ENCODE measurements at places on chromosomes 6 and 20.

GRCh38 chr6:72740135-72740534, 118.3 kb downstream of the KCNQ5 start:
- no peak for DNase-seq

DNA sequence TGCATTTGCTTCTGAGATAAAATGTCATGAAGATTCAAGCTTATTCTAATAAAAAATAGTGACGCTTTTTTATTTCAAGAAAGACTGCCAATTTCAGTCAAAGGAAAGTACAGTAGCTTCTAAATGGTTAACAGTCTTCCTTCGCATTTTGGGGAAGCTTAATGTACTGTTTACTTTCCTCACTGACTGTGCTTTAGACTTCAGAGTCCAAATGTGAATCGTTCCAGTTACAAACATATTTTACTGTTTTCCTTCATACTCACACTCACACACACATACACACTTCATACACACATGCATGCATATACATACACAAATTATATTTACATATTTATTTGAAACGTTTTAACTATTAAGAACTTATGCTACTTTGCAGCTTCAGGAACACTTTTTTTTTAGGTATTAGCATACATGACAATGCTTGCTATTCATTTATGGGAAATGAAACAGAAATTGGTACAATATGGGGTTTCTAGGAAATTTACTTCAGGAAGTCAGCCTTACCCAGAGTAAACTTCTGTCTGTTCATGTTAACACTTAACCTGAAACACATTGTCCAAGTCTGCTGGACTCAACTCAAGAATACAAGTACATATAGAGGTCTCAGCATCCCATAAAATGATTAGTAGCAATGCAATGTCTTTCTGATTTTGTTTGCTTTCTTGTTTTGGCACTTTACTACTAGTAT, 145.4 kb downstream of the RPS12 start:
- DNase-seq: no peak

DNA sequence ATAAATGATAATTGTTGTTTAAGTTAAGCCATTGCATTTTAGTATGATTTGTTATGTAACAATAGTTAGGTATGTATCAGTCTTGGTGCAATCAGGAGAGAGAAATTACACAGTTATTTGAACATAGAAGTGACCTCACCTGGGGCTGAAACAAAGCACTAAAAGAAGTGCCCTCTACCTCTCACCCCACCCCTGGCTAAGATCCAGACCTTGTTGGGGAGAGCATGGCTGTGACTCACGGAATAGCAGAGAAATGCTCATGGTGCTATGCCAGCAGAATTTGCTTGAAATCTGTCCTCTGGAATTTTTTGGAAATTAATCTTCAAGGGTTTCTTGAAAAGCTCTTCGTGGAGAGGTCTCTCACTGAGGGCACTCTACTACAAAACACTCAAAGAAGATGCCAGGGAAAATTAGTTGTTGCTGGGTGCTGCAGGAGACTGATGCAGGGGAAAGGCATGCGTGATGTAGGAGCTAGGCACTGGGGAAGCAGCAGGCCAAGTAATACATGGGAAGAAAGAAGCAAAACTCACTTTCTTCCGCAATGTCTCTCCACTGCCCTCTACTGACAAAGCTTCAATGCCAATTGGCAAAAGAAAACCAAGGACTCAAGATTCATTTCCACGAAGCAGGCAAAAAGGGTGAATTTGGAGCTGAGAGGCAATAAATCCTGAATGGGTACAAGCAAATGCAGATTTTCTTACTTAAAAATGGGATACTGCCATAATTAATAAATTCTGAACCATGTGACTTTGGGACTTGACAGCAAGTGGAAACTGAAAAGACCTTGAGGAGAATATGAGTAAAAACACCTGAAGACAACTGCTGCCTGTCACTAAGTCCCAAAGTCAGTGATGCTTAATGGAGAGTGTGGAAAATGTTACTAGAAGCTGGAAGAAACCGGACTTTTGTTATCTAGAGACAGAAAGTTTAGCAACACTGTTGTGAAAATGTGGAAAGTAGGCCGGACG, 136.3 kb upstream of the ZNF184 start:
- DNase-seq: no peak

DNA sequence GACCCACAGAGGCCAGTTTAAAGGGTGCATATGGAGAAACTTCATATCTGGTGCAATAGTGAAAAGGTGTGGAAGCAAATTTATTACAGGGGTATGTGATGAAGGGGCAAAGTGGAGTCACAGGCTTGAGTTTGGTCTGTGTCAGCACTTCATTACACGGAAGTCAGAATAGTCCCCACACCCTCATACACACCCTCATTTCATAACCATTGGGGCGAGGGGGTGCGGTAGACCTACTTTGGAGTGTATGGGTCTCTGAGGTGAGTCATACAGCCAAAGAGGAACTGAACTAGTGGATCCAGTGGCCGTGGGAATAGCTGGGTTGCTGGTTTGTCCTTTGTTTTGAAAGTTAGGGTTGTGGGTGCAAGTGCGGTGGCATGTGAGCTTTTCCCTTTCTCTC, 3.3 kb downstream of the TM9SF4 start:
- no peak for DNase-seq

DNA sequence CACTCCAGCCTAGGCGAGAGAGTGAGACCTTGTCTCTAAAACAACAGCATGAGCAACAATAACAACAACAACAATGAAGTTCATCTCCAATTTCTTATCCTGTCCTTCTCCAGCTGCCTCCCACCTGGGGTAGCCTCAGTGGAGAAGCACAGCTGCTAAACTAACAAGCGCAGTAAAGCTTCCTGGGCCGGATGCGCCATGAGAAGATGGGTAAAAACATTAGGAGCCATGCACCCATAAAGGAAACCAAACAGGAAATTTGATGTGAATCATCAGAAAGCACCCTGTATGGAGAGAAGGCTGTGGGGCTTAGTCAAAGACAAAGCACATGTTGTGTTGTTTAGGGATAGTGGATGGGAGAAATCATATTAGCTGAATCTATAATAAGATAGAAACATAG, 61.1 kb upstream of the CCN6 start:
- DNase-seq: no peak

GRCh38 chr6:16446273-16446672, 207.9 kb downstream of the GMPR start:
- DNase-seq: no peak

DNA sequence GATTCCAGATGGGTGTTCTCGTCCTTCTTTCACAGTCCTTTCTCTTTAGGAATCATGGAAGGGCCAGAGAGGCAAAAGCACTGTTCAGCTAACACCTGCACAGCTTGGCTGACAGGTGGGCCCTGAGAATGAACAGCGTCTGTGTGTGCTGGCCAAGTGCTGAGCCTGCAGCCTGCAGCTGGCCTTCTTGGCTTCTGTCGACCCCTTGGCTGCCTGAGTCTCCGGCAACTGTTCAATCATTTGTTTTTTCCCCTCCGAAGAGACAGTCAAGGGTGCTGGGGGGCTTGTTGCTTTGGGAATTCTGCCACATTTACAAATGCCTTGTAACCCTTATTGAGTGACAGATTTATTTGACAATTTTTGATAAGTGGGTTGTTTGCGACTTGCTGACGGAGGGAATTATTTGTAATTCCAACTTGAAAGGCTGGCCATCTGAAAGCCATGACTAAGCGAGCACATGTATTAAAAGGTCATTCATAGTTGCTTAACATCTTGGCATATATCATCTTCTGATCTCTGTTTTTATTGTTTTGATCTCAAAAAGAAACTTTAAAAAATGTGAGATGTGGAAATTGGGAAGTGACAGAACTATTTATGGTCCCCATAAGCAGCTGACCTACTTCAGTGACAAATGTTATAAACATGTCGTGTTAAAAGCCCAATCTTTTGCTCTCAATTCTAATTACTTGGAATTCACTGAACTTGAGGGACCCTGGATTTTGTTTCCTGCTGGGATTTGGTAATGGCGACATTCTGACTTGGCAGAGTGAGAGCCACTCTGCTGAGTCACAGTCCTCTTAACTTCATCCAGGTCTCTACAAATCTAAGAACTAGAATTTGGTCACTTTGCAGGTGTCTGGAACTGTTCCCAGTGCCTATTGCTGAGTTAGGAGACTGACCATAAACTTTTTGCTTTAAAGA, 41.9 kb upstream of the FERMT1 start:
- DNase-seq: no peak

- DNase-seq: no peak
These were observed 480 bp upstream of the NT5E start for GRCh38 chr6:85449388-85449817.

DNA sequence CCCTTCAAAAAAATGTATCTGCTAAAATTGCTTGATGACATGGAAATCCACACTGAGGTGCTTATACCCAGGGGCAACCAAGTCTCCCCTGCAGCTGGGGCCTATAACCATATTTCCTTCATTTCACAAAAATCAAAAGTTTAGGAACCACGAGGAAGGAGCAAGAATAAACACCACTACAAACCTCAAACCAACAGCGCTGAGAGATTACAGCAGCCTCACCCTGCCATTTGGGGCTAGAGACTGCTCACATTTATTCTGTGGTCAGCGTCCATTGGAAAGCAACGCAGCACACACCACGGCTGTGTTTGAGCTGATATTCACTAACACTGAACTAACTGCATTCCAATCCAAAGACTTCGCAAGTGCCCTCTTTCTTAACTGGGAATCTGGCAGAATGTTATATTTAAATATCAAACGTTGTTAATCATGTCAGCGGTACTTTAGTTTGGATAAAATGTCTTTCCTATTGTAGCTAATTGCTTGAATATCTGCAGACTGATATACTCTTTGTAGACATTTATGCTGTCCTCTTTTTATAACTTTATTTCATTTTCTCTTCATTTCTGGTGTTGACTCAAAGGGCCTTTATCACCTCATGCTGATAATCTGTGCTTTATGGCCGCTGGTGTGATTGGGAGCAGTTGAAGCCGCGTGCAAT, 94.6 kb downstream of the FOXA2 start:
- DNase-seq: no peak

DNA sequence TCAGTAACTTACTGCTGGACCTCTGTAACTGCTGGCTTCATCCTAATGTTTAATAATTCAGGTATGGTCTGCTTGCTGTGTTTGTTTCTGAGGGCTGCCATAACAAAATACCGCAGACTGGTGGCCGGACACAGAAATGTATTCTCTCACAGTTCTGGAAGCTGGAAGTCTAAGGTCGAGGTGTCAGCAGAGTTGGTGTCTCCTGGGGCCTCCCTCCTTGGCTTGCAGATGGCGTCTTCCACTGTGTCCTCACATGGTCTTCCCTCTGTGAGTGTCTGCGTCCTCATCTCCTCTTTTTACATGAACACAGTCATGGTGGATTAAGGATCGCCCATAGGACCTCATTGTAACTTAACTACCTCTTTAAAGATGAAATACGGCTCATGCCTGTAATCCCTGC, 389.7 kb upstream of the JARID2 start:
- no peak for DNase-seq

DNA sequence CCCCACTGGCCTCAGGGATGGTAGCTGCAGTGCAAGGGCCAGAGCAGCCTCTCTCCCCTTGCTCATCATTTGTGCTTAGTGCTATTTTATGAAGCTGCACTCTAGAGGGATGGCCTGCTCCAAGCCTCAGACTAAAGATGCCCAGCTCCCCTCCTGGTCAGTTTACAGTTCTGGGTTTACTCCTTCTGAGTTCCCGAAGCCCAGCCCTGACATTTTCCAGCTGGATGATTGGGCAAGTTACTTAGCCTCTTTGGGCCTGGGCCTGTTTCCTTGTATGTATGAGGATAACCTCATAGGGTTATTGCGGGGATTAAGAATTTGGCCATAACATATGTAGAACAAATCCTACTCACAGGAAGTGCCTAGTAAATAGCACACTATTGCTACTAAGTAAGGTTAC, 31.8 kb upstream of the EMILIN3 start:
- DNase-seq: peak; percentile 14

DNA sequence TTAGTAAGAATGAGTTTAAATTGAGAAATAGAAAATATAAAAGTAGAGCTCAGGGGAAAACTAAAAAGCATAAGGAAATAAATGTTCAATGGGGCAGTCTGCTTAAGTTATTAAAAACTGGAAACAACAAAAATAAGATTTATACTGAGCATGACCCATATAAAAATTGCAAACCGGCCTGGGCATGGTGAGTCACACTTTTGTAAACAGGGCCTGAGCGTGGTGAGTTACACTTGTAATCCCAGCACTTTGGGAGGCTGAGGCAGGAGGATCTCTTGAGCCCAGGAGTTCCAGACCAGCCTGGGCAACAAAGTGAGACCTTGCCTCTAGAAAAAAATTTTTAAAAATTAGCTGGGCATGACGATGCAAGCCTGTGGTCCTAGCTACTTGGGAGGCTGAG, 74.6 kb downstream of the TMEM244 start:
- DNase-seq: no peak

GRCh38 chr20:45111799-45112471, 3.0 kb downstream of the WFDC5 start:
- no peak for DNase-seq

- DNase-seq: peak; percentile 96
These were observed 10.1 kb upstream of the PYGB start for GRCh38 chr20:25237610-25238318.

DNA sequence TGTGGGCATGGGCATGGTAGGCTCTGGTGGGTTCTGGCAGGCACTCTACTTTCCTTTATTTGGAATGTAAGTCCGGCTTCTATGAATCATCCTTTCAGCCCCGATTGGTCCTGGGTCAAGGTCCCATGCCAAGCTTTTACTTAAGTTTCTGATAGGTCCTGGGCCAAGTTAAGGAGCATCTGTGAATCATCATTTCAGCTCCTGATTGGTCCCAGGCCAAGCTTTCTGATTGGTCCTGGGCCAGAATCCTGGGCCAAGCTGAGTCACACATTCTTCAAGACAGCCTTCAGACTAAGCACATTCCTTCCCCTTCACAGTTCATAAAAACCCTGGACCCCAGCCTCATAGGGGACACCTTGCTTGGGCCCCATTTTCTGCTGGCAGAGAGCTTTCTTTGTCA, 231.0 kb upstream of the EYS start:
- no peak for DNase-seq

DNA sequence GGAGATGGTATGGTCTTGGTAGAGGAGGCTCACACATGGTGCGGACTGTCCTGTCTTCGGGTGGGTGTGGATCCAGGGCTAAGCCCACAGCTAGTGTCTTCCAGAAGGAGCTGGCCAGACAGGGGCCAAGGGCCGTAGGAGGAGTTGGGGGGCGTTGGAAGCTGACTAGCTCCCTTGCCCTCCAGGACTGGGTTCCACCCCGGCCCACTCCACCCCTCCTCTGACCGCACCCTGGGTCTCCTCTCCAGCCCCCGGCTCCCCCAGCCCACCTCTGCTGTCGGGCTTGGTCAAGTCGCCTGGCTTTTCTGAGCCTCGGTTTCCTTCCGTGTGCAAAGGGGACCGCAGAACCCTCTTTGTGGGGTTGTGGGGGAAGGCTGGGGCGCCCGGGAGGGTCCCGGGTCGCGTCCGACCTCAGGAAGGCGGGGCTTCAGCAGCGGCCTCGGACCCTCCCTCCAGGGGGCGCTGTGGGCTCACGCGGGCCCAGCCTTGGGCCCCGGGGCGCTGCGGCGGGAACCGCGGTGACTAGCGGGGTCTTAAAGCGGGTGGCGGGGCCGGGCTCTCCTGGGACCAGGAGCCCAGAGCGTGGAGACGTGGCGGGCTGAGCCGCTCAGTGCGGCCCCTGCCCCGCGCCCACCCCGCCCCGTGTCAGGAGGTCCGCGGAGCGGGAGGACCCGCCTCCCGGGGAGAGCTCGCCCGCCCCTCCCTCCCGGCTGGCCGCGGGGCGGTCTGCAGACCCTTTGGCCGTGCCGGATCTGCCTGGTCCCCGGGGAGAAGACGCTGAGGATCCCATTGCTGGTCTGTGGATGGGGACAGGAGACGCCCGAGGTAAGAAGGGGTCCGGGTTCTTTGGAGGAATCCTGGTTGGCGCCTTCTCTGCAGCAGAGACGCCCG, 5.4 kb downstream of the NPBWR2 start:
- no peak for DNase-seq

Measured in AG09319 (cell line).